ENCODE measurements at places on chromosomes 4 and X.

DNA sequence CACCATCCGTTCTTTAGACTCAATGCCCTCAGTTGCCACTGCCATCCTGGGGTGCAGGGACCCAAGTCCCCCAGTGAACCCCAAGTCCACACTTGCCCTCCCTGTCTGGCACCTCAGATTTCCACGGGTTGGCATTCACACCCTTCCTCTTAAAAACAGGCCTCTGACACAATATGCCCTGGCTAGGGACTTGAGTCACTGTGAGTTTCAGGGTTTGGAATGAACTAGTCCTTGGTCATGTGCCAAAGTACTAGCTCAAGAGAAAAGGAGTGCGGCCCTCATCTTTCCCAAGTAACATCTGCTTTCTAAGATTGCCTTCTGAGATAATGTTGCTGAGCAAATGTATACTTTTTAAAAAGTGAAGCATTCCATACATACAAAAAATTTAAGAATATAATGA is 134.0 kb downstream of the MID1 start:
- DNase-seq = no peak

GRCh38 chr4:141329174-141329569 is 108.5 kb downstream of the ZNF330 start:
- no peak for DNase-seq

GRCh38 chr4:76377481-76377901 is 43.5 kb downstream of the CCDC158 start:
- no peak for DNase-seq

GRCh38 chr4:166460769-166461550 is 587.9 kb downstream of the TLL1 start:
- DNase-seq = peak; percentile 44

DNA sequence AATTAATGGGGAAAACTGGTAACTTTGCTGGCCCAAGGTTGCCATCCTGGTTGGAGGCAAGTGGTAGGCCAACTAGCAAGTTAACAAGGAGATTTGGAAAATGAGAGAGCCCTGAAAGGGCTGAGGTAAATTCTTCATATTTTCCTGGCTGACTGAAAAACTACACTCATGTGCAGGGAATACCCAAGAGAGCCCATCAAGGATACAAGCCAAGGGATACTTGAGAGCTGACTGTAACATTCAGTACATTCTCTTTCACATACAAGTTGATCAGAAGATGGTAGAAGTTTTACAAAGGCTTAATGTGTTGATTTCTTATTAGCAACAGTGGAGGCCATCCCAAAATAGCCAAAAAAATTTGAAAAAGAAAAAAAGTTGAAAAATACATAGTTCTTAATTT is 33.3 kb downstream of the IL2 start:
- peak; percentile 3 for DNase-seq

GRCh38 chr4:124953061-124953460 is 240.5 kb upstream of the ANKRD50 start:
- DNase-seq = peak; percentile 13

DNA sequence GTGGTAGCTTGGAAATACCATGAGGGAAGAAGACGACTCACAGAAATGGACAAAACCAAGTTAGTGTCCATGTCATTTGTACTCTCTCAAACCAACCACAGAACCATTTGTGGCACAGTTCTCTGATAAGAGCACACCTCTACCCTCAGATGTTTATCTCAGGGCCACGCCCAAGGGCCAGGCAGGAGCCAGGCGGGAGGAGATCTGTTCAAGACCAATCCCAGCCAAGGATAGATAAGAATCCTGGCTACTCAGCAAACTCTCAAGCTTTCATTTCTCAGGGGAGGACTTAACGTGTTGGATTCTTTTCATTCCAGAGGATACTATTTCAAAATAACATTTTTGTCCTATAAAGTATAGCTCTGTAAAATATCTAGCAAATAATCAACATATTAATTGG is 95.0 kb downstream of the NYX start:
- no peak for DNase-seq

DNA sequence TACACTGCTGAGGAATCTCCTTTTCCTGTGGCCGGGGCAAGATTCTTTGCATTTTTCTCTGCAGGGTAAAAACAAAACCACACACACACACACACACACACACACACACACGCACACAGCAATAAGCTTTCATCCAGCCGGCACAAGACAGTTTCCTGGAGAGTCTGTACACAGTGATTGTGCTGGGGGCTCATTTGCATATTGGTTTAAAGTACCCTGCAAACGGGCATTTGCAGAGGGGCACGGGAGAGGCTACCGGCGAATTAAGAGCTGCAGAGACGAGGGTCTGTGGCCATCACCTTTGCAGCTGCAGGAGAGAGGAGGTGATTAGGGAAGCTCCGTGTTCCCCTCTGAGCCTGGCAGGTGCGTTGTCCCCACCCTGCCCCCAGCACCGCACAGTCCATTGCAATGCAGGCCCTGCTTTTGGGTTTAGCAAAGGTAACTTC is 219.9 kb downstream of the SHOX start:
- DNase-seq = no peak

DNA sequence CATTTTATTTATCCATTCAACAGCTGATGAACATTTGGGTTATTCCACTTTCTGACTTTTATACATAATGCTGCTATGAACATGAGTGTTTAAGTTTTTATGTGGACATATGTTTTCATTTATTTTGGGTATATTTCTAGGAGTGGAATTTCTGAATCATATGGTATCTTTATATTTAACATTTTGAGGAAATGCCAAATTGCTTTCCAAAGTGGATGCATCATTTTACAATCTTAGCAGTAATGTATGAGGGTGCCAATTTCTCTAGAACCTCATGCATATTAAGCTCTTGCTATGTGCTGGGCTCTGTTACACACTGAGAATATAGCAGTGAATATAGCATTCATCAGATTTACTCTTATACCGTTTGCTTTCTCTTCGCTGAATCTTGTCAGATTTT is 983.7 kb downstream of the STIM2 start:
- no peak for DNase-seq

DNA sequence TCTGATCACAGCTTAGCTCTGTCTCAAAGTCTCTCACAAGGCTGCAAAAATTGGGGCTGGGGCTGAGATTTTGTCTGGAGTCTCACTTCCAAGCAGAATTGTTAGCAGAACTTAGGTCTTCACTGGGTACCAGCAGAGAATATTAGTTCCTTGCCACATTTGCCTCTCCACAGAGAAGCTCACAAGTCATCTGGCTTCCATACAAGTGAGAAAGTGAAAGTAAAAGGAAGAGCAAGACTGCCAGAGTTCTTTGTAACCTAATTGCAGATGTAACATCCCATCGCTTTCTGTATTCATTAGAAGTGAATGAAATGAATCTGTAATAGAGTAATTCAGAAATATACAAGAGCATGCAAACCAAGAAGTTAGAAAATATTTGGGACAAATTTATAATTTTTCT is 624.1 kb upstream of the GNPDA2 start:
- DNase-seq = no peak

DNA sequence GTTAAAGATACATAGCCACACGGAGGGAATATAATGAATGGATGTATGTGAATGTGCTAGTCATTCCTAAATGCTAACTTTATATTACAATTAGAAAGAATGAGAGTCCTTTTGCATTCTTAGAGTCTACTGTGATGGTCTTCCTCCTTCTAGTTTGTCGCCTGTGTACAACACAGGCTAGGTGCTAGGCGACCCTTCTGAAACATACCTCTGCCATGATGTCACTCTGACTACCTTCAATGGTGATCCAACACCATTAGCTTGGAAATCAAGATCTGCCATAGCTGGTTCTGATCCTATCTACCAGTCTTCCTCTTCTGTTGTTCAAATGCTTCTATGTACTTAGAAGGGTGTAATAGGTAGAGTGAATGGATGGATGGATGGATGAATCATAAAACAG is 151.2 kb downstream of the MGST2 start:
- no peak for DNase-seq

- DNase-seq = peak; percentile 38
These were observed 51.7 kb downstream of the REELD1 start for GRCh38 chr4:146265950-146266490.

GRCh38 chr4:99986792-99987191 is 36.7 kb upstream of the H2AZ1 start:
- DNase-seq = no peak

DNA sequence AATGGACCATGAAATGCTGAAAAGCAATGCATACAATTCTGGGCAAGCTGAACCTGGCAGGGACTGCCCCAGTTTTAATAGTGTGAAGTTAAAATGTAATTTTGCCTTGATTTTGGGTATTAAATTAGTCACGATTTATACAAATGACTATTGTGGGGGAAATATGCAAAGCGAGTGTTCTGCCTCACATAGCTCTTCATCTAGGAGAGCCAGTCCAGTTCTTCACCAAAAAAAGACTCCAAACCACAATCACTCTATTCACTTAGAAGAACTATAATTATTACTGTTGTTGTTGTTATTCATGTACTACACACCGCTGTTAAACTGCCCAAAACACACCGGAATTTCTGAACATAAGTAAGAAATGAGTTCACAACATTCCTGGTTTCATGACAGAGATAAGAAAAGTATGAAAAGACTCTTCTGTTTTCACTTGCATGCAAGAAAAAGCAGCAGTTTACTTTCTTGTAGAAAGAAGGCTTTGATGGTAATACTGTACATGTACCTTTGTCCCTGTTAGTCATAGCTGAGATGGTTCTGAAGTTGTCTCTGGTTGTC is 101.9 kb downstream of the QRFPR start:
- no peak for DNase-seq

GRCh38 chr4:10040049-10040892 is 19.0 kb upstream of the SLC2A9 start:
- no peak for DNase-seq

- DNase-seq = no peak
These were observed 20.6 kb upstream of the MAML3 start for GRCh38 chr4:140174543-140174942.

DNA sequence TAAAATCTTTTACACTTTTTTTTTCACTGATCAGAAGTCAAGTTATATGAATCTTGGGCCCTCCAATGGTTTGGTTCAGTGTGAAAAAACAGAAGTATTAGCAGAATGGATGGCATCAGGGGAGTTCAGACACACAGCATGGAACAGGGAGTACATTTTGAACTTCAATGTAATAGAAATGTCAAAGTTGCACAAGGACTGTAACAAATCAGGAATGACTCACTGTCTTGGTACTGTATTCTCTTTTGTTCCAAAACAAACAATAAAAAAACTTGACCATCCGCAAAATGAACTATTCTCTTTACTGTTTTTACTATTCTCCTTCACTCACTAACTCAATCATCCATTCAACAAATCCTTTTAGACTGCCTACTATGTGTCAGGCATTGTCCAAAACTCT is 401.0 kb downstream of the FSTL5 start:
- DNase-seq = no peak

DNA sequence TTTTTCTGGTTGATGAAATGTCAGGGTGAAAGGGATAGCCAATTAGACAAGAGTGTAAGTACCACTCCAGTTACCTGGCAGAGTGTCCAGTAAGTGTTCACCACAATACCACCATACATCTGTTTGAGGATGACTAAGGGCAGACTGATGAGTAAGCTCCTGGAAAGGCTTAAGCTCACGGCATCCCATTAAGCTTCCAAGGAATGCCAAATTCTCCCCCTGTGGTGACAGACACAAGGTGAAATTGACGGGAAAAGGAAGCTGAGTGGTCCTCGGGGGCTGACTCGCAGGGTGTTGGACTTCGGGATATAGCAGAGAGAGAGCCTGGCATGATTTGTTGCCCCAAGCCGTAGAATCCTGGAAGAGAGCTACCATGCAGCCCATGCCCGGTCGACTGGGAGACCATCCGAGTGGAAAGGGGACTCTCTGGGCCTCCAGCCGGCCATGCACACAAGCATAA is 7.6 kb upstream of the BST1 start:
- DNase-seq = peak; percentile 86

- DNase-seq = no peak
These were observed 181.2 kb downstream of the AFAP1 start for GRCh38 chr4:7758476-7758875.
